ENCODE measurements at places on chromosomes 12 and 14.

DNA sequence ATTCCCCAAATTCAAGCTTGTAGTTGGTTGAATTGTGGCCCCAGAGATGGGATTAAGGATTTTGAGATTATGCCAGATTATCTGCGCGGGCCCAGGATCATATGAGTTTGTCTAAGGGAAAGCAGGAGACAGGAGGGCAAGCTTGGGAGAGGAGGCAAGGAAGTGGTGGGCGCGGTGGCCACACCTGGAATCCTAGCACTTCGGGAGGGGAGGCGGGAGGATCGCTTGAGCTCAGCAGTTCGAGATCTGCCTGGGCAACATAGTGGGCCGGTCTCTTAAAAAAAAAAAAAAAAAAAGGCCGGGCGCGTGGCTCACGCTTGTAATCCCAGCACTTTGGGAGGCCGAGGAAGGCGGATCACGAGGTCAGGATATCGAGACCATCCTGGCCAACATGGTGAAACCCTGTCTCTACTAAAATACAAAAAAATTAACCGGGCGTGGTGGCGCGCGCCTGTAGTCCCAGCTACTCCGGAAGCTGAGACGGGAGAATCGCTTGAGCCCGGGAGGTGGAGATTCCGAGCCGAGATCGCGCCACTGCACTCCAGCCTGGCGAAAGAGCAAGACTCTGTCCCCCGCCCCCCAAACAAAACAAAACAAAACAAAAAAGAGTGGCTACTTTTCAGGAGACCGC lies 881 bp upstream of the PUS1 start:
- peak; percentile 35 for DNase-seq

DNA sequence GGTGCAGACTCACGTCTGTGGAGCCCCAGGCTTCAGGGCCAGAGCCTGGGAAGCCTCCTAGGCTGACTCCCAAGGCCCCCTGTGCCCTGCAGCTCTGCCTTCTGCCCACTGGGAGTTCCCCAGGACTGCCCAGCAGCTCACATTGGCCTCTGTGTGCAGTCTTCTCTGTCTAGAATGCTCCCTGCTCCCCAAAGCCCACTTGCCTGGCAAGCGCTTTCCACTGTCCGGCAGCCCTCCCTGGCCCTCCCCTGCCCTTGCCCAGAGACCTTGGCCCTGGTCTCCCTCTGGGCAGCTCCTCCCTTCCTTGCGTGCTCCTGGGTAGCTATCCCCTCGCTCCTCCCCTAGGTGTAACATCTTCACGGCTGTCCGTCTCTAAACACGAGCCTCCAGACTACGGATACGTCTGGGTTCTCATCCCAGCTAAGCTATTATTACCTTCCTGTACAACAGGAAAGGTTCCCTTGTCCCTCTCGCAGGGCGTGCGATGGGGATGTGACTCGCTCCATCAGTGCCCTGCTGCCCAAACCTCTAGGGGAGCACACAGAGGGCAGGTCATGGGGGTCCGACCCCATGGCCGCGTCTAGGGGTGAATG lies 325.5 kb upstream of the RTL1 start:
- DNase-seq = no peak

- DNase-seq = peak; percentile 52
Observed at GRCh38 chr12:79174626-79175025, 310.1 kb downstream of the SYT1 start.

DNA sequence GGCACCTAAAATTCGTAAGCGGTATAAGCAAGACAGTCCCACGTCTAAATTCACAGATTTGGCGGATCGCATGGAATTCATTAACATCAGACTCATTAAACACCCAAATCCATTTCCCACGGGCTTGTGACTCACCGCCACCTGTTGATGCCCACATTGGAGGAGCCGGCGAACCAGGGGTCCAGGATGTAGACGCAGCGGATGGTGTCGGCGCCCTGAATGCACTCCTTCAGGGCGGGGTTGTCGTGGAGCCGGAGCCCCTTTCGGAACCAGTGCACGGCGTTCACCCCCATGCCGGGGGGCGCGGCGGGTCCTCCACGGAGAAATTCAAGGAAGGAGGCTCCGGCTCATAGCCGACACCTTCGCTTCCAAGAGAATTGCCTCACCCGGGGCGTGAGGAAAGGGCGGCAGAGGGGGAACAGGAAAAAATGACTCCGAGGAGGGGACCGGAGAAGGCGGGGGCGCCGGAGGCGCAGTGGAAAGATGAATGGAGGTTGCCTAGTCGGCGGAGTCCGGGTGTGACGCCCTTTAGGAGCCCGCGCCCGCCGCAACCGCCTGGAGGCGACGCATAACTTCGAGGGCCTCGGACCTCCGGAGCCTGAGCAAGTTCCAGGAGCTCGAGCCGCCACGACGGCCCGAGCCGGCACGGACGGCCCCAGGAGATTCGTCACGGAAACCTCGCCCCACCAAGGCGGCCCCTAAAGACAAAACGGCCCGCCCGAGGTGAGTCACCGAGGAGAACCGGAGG lies 506 bp downstream of the CRY1 start:
- no peak for DNase-seq

- DNase-seq = no peak
Observed at GRCh38 chr12:62313727-62314380, 53.6 kb downstream of the USP15 start.

- DNase-seq = no peak
Observed at GRCh38 chr14:82432301-82433105, 898.9 kb upstream of the SEL1L start.

- DNase-seq = no peak
Observed at GRCh38 chr14:32925439-32925838, 13.2 kb upstream of the NPAS3 start.

DNA sequence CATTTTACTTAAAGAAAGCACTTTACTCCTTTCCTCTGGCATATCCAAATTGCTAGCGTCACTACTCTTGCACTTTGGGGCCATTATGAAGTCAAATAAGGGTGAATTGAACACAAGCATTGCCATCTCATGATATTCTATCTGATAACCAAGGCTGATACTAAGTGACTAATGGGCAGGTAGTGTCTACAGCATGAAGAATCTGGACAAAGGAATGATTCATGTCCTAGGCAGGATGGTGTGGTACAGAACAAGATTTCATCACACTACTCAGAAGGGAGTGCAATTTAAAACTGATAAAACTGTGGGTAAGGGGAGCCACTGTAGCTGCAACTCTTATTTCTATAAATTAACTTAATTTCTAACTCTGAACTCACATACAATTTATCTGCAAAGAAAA lies 7.7 kb upstream of the SLC6A15 start:
- DNase-seq = no peak

- DNase-seq = no peak
Observed at GRCh38 chr14:31827325-31827724, 249.8 kb upstream of the ARHGAP5 start.

DNA sequence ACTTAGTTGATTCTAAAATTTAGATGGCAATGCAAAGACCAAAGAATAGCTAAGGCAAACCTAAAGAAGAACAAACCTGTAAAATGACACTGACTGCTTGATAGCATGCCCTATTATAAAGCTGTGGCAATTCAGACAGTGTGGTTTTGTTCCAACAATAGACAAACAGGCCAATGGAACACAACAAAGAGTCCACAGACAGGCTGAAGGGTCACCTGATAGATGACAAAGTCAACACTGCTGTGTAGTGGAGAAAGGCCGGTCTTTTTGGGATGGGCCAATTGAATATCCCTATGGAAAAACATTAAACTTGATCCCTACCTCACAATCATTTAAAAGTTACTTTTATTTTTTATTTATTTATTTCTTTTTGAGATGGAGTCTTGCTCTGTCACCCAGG lies 33.8 kb upstream of the SLC25A3 start:
- DNase-seq = peak; percentile 90

DNA sequence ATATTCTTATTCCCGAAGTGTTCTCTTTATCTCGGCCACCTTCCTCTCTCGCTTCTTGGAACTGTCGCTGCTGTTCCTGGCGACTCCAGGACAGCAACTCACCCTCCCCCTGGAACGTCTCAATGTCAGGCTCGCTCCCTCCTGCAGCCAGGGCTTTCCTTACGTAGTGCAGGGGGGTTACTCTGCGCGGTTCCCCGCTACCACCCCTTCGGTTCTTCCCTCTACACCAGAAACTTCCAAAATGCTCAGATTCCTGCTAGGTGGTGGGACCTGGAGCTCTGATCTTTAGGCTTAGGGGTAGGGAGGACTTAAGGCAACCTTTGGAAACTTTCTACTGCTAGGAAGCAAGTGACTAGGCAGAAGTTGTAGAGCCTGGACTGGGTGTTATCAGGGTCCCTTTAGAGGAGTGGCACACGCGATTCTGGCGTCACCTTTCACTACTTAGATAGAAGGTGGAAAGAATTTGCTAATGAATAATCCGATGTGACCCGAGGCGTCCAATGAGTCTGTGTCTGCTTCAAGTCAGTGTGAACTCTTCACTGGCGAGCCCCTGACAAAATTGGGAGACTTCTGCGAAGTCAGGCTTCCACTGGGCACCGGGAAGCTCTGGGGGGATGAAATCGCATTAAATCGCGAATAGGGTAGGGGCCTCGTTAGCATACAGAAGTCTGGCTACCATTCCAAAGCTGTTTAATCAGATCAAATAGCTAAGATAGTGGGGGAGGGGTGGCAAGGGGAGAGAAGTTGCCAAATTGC lies 900 bp upstream of the DPF3 start:
- DNase-seq = no peak

DNA sequence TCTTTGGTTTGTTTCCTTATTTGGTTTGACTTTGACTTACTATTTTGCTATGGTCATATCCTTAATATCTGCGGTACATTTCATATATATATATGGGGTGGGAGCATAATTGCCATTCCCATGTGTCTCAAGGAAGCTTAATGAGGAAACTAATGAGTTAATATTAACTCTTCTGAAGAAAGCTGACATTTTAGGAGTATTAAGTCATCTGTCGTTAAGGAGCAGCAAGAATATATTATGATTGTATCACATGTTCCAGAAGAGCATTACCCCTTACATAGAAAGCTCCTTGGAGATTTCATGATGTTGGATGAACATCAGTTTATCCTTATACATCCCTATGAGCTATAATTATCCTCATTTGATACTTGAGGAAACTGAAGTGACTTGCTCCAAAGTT lies 15.6 kb downstream of the DYRK2 start:
- DNase-seq = no peak

- no peak for DNase-seq
Observed at GRCh38 chr14:63496837-63497400, 46.3 kb downstream of the PPP2R5E start.

DNA sequence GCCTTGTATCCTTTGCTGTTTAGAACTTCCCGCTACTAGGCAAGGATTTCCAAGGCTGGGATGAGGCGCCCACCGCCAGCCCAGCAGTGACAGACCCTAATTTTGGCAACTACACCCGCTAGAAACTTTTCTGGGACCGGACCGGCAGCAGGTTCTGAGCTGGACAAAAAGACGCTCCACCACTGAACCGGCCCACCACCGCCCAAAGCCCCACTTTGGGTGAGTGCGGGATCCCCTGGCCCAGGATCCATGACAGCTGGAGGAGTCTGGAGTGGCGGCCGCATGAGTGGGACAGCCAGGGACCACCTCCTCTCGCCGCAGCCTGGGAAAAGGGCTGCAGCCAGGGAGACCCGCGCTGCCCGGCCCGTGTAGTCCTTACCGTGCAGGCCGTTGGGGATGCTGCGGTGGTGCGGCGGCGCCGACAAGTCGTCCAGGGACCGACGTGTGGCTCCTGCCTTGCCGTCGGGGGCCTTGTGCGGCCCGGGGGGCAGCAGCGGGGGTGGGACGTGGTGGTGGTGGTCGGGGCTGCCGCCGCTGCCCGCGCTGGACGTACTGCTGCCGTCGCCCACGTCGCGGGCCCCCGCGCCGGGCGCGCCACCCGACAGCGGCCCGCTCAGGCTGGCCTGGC lies 1.1 kb downstream of the CCDC85C start:
- DNase-seq = no peak

- DNase-seq = no peak
Observed at GRCh38 chr14:60116181-60116580, 24.5 kb downstream of the PCNX4 start.

- DNase-seq = no peak
Observed at GRCh38 chr12:94434171-94434570, 25.5 kb downstream of the CEP83 start.

GRCh38 chr12:120719496-120720233 lies 6.0 kb upstream of the ACADS start:
- DNase-seq = no peak

DNA sequence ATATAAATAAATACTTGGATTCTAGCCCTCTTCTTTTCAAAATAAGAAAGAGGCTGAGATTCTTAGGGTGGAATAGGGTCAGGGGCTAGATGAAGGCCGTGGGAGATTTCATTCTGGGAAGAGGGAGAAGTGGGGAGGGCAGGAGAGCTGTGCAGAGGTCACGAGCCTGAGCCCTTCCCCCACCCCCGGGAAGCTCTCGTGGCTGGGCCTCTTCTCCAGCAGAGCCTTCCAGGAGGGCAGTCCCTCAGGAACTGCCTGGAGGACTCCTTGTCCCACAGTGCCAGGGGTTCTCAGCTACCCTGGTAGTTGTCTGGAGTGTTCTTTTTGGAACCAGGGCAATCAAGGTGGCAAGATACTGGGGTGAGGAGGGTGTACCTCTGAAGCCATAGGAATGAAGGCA lies 94.0 kb downstream of the ESR2 start:
- peak; percentile 21 for DNase-seq

- DNase-seq = no peak
Observed at GRCh38 chr12:47155457-47156166, 75.9 kb upstream of the AMIGO2 start.

DNA sequence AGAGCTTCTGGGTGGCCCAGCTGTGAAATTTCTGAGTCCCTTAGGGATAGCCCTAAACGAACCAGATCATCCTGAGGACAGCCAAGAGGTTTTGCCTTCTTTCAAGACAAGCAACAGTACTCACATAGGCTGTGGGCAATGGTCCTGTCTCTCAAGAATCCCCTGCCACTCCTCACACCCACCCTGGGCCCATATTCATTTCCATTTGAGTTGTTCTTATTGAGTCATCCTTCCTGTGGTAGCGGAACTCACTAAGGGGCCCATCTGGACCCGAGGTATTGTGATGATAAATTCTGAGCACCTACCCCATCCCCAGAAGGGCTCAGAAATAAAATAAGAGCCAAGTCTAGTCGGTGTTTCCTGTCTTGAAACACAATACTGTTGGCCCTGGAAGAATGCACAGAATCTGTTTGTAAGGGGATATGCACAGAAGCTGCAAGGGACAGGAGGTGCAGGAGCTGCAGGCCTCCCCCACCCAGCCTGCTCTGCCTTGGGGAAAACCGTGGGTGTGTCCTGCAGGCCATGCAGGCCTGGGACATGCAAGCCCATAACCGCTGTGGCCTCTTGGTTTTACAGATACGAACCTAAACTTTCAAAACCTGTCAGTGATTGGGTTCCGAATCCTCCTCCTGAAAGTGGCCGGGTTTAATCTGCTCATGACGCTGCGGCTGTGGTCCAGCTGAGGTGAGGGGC lies 38.9 kb downstream of the DAD1 start:
- DNase-seq = no peak

GRCh38 chr14:84042992-84043391 lies 1487.0 kb upstream of the FLRT2 start:
- DNase-seq = no peak

DNA sequence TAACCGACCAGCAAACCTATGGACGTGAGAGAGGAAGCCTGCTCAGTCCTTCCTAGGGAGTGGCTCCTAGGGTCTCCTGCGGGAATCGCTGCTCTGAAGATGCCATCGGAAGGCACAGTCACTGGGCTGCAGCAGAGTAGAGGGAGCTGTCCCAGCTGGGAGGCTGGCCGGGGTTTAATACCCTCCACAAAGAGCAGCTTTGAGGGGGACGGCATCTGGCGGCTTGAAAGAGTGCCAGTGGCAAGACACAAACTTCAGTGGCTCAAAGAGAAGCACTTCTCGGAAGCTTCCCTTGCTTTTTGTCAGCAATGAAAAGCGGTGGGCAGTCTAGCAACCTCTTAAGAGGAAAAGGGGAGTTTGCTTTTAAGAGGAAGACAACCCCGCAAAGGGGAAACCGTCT lies 114.6 kb downstream of the TMEM132C start:
- DNase-seq = no peak
